Tracheal epithelial cell (primary cell): ENCODE measurements at places on chromosomes 1 and 21. TPM values are rescaled to one million over a fixed set of nuclear protein-coding genes. Genes with fewer than 3 reads are reported as not detected.

The SLC26A9 gene
- total RNA-seq: under 0.01 TPM in 1 of 2 replicates, not detected in the other

The LRRC38 gene
- total RNA-seq: not detected in 2 replicates

The OR2T35 gene
- total RNA-seq: not detected in 2 replicates

The OR13G1 gene
- not detected in 2 replicates for total RNA-seq

The KCNC4 gene
- total RNA-seq: 1.4 and 1.7 TPM in 2 replicates

The DYRK1A gene
- 39.5 and 46.5 TPM in 2 replicates for total RNA-seq

The RAP1GAP gene
- 1.2 and 1.5 TPM in 2 replicates for total RNA-seq

The CYP4B1 gene
- 0.72 TPM in 1 of 2 replicates, not detected in the other for total RNA-seq

The CXADR gene
- 29.0 and 35.2 TPM in 2 replicates for total RNA-seq

The SELP gene
- total RNA-seq: not detected in 2 replicates
